ENCODE measurements at places on chromosomes 2 and 18. TPM values are rescaled to one million over a fixed set of nuclear protein-coding genes. Genes with fewer than 3 reads are reported as not detected.

MEX3C gene
- total RNA-seq, result 88.9 TPM

GRCh38 chr2:198775737-198776136 lies 682.0 kb downstream of the SATB2 start:
- H3K36me3 ChIP-seq, result no peaks in the 10 kb centered on the region
- H3K4me3 ChIP-seq, result no peak overlapping the region
- H3K4me1 ChIP-seq, result no peaks in the 10 kb centered on the region
- H3K27ac ChIP-seq, result no peak overlapping the region
- peaks cover 19% of the 10 kb centered on the region for H3K27me3 ChIP-seq
- no peak for DNase-seq

PID1 gene
- 2.1 TPM for total RNA-seq

- H3K27me3 ChIP-seq, result no peaks in the 10 kb centered on the region
- H3K4me3 ChIP-seq, result no peak overlapping the region
- H3K27ac ChIP-seq, result no peak overlapping the region
- peaks cover 3% of the 10 kb centered on the region for H3K4me1 ChIP-seq
- peaks cover 30% of the 10 kb centered on the region for H3K36me3 ChIP-seq
These were observed 22.5 kb upstream of the CDKL4 start for GRCh38 chr2:39266139-39266805.

DNA sequence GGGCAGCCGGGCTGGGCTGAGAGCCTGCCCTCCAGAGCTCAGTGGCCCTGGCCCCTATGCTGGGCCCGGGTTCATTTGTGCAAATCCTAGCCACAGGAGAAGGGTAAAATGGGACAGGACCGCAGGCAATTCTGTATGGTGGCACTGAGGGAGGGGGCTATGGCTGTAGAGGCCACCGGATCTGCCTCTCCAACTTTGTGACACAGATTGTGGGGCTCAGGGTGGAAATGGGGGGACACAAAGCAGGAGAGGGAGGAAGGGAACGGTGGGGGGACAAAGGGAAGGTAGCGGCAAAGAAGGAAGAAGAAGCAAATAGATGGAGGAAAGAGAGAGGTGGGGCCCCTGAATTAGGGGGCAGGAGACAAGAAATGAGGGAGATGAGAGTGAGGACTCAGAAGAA lies 201.1 kb downstream of the SMAD2 start:
- no peak for DNase-seq
- H3K27me3 ChIP-seq, result peaks cover 77% of the 10 kb centered on the region
- H3K27ac ChIP-seq, result no peak overlapping the region
- H3K4me1 ChIP-seq, result no peaks in the 10 kb centered on the region

SLC1A4 gene
- 6.0 TPM for total RNA-seq

GRCh38 chr2:10658914-10659257 lies 30.9 kb downstream of the NOL10 start:
- no peak overlapping the region for H3K4me3 ChIP-seq
- no peak for DNase-seq
- H3K4me1 ChIP-seq, result no peaks in the 10 kb centered on the region
- H3K27ac ChIP-seq, result no peak overlapping the region
- H3K36me3 ChIP-seq, result peaks cover 18% of the 10 kb centered on the region

PSTPIP2 gene
- total RNA-seq, result 10.6 TPM

DNA sequence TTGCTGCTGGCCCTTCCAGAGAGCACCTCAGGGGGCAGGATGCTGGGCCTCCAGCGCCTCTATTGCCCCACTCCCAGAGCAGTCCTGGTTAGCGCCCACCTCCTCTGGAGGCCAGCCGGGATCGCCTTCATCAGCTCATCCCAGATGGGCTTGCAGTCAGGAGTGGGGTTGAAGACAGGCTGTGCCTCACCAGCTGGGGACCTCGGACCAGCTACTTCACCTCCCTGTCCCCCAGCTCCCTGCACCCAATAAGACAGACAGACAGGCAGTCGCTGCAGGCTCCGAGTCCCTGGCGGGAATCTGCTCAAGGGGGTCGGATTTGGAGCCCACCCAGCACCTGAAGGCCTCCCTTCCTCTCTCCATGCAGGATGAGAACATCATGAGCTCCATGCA lies 18.9 kb upstream of the FAHD2A start:
- no peak overlapping the region for H3K4me3 ChIP-seq
- no peak overlapping the region for H3K27ac ChIP-seq
- no peaks in the 10 kb centered on the region for H3K36me3 ChIP-seq
- H3K27me3 ChIP-seq, result peaks cover 40% of the 10 kb centered on the region
- DNase-seq, result no peak

GRCh38 chr2:25528173-25528572 lies 145.2 kb downstream of the DTNB start:
- H3K27me3 ChIP-seq, result no peaks in the 10 kb centered on the region
- H3K4me3 ChIP-seq, result no peak overlapping the region
- H3K27ac ChIP-seq, result no peak overlapping the region
- peaks cover 5% of the 10 kb centered on the region for H3K36me3 ChIP-seq
- H3K4me1 ChIP-seq, result peaks cover 7% of the 10 kb centered on the region
- DNase-seq, result no peak

NDUFS1 gene
- total RNA-seq, result 61.5 TPM

DNA sequence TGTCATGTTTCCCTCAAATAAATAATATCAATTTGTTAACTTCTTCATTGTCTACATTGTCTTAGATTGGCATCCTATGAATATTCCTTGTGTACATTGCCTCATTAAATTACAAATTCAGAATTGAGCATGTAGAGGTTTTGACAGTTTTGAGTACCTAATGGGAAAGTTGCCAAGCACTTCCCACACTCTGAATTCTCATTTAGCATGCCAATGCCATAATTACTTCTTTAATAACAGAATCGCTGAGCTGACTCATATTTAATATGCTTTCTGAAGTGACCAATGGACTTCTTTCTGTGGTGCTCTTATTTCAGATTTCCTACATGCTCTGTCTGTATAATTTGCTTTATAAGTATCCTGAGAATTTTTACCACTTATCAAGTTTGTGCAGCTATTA lies 114.4 kb upstream of the NOL4 start:
- H3K27me3 ChIP-seq, result no peaks in the 10 kb centered on the region
- no peak overlapping the region for H3K4me3 ChIP-seq
- no peak for DNase-seq
- no peaks in the 10 kb centered on the region for H3K4me1 ChIP-seq
